CD4-positive, alpha-beta T cell (primary cell): ENCODE measurements at places on chromosomes 2 and 18. TPM values are rescaled to one million over a fixed set of nuclear protein-coding genes. Genes with fewer than 3 reads are reported as not detected.
A peak's percentile ranks its signal among the peaks of the same experiment; 100 is the strongest.

- no peak for DNase-seq
These were observed 51.4 kb downstream of the CCDC141 start for GRCh38 chr2:178998539-178998938.

Gene IL36G
- not detected for total RNA-seq

Gene SLC19A3
- total RNA-seq = not detected

DNA sequence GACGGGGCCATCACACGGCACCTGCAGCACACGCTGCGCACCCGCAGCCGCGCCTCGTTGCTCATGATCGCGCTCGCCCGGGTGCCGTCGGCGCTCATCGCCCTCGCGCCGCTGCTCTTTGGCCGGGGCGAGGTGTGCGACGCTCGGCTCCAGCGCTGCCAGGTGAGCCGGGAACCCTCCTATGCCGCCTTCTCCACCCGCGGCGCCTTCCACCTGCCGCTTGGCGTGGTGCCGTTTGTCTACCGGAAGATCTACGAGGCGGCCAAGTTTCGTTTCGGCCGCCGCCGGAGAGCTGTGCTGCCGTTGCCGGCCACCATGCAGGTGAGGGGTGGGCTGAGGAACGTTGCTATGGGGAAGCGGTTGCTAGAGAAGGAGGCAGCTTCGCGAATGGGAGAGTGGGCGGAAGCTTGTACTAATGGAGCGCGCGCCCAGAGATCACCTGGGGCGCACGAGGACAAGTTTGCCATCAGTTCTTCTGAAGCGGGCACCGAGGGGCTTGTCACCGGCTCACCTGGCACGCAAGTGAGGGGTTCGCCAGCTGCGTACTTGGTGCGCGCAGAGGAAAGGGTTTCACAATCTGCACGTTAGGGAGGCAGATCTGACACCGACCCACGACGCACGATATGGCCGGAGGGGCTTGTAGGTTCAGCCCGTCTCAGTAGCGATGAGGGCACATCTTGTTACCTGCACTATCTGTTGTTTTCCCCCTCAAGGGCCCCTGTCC is 45.6 kb downstream of the DDX18 start:
- DNase-seq = no peak

Gene CRACDL
- 0.36 TPM for total RNA-seq

Gene PLCD4
- total RNA-seq = 0.25 TPM

- no peak for DNase-seq
These were observed 139.9 kb upstream of the PID1 start for GRCh38 chr2:229410946-229411345.

- DNase-seq = no peak
These were observed 273.7 kb downstream of the SLC4A3 start for GRCh38 chr2:219901155-219901554.

Gene CDKL4
- total RNA-seq = 0.75 TPM

- no peak for DNase-seq
These were observed 59.8 kb downstream of the USP34 start for GRCh38 chr2:61411109-61411508.

DNA sequence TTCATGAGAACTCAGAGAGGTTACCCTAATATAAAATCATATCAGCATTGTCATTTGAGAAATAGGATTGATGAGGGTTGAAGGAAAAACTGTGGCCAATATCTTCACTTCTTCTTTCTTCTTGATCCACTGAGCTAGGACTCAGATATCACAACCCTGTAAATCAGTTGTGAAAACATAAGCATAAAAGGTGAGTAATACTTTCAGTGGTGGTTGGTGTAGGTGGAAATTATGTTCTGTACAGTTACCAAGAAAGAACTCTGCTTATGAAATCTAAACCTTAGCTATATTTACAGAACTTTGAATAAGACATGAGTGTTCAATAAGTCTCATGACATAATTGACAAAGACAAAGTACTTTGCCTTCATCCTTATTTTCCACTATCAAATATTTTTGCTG is 56.3 kb downstream of the PAX3 start:
- DNase-seq = no peak

GRCh38 chr2:28748176-28748575 is 3.5 kb upstream of the PPP1CB start:
- peak; percentile 39 for DNase-seq

DNA sequence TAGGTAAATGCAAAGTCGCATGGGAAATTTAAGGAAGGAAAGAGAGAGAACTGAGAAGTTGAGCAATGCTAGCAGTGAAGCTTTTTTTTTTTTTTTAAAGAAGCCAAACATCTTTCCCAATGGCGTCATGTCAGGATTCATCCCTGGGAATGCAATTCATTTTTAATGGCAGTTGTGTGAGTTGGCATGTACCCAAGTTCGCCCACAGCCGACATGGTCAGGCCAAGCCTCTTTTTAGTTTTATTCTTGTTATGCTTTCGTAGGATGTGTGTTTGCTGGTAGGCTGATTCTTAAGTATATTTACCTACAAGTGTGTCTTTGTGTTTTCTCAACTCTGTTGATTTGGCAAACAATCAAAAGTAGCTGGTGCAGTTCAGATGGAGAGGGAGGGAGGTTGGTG is 127.6 kb upstream of the ITGA6 start:
- DNase-seq = no peak

GRCh38 chr18:963276-963675 is 58.6 kb downstream of the ADCYAP1 start:
- DNase-seq = no peak

- DNase-seq = no peak
These were observed 110.1 kb downstream of the RGPD3 start for GRCh38 chr2:106358081-106358480.

DNA sequence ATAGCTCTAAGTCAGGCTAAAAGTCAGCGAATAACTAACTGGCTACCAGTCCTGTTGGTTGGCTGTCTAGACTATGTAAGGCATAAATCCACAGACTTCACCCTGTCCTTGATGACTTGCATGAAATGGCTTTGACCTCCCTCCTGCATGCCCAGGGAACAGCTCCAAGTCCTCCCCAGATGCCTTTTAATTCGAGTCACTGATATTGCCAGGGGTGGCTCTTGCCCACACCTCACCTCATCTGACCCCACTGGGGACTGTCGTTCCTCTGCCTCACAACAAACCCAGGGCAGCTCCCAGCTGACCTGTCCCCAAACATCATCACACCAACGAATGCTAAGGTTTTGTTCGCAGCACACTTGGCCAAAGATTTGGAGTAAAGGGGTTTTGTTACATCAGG is 396.0 kb upstream of the ID2 start:
- DNase-seq = no peak

DNA sequence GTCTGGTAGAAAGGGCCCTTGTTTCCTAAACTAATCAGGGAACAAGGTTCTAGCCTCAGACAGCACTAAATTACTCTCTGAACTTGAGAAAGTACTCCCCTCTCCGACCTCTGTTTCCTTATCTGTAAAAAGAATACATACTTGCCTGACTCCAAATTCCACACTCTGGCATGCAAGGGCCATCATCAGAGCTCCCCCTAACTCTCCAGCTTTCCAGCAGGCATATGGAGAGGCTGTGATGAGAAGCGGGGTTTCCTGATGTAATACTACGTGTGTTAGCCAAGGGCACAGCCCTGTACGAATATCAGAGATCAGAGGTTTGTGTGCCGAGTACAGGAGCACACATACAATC is 1.8 kb upstream of the EVA1A start:
- no peak for DNase-seq

Gene MBP
- 75.4 TPM for total RNA-seq

DNA sequence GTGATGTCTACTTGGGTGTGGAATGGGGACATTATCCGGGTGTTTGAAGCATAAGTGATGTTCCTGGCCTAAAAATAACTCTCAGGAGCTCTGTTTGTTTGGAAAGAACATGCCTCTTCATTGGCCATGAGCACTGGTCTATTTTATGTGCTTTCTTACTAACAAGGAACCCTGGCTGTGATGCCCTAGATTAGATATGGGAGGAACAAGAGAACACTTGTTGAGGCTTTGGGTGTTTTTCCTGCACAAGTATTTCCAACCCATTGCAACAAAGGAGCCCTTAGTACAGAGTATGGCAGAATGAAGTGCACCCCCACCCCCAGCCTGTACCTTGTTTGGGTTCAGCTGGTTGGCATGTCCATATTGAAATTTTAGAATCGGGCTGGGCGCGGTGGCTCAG is 95.9 kb downstream of the SLC4A3 start:
- DNase-seq = no peak

Gene NCKAP5
- not detected for total RNA-seq

Gene NEB
- total RNA-seq = 1.2 TPM

DNA sequence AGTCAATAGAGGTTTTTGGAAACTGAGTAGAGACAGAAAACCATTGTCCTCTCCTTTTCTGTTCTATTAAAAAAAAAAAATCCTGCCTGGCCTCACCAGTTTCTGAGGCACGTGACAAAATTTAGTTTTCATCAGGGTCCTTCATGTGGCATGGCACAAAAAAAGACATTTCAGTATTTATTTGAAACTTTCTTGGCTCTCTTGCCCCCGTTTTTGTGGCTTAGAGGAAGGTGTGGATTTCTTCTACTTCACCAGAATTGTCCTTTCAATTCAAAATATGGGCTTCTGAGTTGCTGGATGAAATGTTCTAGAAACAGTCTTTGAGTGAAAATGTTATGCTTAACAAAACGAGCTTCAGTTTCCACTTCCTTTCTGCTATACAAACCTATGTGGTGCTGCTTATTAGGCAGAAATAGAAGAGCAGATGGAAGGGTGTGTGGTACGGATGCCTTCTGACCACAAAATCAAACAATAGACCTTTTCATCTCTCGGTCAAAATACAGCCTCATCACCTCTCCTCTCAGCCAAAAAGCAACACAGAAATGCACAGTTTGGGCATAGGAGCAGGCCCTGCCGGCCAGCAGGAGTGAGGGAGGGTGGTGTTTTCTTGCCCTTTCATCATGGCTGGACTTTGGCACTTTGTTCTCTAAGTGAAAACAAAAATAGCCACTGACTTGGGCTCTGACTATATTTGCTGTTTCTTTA is 89.2 kb downstream of the SH3RF3 start:
- DNase-seq = no peak

GRCh38 chr2:203583084-203583695 is 48.1 kb upstream of the RAPH1 start:
- DNase-seq = no peak

- no peak for DNase-seq
These were observed 45.9 kb downstream of the ITPRID2 start for GRCh38 chr2:181937473-181937872.

DNA sequence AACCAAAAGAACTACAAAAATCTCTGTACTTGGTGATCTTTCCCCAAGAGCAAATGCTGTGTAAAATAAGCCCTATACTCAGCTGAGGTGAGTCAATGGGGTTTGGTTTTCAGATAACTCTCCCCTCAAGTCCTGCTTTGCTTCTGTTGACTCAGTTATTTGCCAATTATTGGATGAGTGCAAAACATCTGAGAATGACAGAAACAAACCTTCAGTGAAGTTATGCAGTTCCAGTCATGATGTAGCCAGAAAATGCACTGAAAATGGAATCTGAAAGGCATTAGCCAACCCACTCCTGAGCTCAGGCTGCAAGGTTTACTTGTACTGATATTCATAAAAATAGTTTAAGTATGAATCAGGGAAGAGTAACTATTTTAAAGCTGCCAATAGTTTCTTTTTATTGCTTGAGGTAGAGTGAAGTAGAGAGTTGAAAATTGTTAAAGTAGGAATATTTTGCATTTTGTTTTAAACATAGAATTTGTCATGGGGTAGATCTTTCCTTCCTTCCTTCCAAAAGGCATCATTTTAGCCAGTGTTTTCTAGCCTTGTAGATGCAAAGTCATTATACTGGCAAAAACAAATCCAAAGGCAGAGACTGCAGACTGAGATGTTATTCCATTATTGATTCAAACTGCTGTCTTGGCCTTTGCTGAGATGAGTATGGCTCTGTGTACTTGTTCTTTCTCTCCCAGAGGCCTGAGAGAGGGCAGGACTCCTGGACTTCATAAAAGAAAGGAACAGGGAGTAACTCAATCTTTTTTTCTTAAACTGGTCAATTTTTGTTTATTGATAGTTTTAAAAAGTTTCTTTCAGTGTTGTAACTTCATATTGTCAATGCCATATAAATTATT is 215.3 kb downstream of the RND3 start:
- no peak for DNase-seq

Gene CPLX4
- not detected for total RNA-seq

DNA sequence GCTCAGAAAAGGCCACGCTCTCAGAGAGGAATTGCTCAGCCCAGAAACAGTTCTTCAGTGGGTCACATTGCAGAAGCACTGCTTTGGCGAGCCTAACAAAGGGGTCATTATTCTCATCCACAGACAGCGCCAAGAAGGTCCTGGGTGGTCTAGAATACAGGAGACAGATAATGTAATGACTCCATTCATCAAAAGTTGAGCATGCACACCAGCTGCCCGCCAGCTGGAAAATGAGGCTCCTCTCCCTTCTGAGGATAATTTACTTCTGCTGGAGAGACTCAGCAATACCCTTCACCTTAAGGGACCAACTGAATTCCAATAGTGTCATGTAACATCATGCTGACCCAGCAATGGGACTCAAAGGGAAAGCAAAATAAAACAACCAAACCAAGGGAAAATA is 79.9 kb downstream of the TRIB2 start:
- DNase-seq = no peak

- no peak for DNase-seq
These were observed 22.1 kb upstream of the IGFBP5 start for GRCh38 chr2:216717491-216717901.

GRCh38 chr18:50816419-50817166 is 3.2 kb downstream of the MRO start:
- DNase-seq = no peak

DNA sequence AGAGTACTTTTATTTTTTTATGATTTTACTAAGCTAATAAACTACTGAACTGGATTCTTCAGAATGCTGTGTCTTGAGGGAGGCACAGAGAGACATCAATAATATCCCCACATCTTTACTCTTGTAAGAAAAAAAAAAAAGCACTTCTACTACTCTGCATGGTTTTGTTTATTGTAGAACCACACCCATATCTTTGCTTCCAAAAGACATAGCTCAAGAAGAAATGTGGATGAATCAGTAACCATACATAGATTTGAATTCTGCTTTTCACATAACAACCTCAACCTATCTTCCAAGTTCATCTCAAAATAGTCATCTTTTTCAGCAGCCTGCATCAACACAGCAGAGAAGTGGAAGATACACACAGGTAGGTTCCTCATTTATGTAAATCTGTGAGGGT is 12.2 kb upstream of the COL5A2 start:
- DNase-seq = no peak

- no peak for DNase-seq
These were observed 66.2 kb upstream of the CTDP1 start for GRCh38 chr18:79613186-79613931.

Gene VIL1
- total RNA-seq = 0.20 TPM

GRCh38 chr2:191030521-191031154 is 16.7 kb upstream of the STAT1 start:
- DNase-seq = peak; percentile 60

- DNase-seq = no peak
These were observed 44.4 kb upstream of the SPATS2L start for GRCh38 chr2:200262047-200262446.
